ENCODE measurements at places on chromosomes 1 and 21.

- DNase-seq: no peak
Measured at GRCh38 chr1:231070758-231071444, 30.8 kb upstream of the FAM89A start.

DNA sequence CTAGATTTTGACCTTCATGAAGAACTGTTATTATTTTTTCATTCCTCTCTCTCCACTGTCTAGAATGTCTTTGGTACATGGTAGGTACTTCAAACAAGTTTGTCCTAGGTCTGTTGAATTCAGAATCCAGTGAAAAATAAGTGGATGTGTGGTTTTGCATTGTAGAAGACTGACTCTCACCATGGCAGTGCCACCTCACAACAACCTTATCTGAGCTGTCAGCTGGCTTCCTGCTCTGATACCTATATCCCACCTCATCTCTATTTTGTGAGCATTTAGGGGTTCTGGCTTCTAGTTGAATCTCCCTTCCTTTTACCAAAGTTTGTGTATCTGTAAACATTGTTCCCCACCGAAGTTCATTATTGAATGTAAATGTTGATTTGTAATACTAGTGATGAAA lies 9.1 kb downstream of the SWT1 start:
- DNase-seq: no peak

DNA sequence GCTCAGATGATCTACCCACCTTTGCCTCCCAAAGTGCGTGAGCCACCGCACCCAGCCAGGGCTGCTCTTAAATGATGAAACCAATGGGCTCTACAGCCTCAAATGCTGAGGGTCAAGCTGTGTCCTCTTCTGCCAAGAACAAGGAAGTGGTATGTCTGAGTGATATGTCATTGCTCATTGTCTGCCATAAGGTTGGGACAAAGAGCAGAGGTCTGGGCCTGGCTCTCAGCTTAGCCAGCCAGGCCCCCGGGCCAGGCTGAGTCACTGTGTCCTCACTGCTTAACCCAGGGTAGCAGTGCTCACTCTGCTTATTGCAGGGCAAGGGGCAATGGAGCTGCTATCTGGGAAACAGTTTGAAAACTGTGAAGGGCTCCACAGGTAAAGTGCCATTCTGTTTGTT lies 8.3 kb upstream of the ETS2 start:
- DNase-seq: no peak

DNA sequence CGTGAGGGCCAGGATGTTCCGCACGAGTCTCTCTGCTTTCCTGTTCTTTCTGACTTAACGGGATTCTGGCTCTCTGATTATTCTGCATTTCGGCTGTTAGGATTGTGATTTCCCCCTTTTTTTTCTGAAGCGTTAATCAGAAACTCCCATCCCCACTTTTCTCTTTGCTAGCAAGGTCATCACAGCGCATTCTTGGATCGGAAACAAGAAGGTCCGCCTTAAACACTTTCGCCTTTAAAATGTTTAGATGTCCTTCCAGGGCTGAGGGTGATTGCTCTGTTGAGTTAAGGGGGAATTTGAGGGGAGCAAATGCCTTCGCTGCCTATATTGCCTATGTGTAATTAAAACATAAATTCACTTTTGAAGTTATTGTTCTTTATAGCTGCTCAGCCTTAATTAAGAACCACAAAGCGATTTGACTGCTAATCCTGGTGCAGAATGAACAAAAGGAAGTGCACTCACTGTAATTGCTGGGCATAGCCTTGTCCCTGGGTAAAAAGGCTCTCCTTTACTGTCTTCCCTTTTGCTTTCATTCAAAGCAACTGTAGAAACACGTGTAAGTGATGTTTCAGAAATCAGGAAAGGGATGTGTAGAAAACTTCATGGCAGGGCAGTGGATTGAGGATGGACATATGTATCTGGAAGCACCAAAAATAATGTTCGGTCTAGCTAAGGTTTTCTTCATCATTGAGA lies 1.2 kb downstream of the LAMC1 start:
- DNase-seq: no peak

DNA sequence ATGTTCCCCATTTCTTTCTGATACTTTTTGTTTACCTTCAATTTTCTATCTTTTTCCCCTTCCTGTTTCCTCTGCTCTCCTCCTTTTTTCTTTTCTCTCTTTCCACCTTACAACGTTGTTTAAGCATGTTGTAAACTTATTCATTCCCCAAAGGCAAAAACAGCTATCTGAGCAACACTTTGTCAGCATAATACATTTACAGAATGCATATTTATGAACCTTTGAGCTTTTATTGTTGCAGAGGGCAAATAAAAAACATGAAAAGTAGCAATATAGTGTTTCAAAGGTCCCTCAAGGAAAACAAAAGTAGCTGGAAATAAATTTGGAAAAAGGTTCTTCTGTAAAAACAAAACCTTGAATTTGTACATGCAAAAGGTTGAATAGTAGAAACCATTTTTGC lies 169.5 kb downstream of the ATP6V1G3 start:
- DNase-seq: no peak

GRCh38 chr1:58815686-58816071 lies 31.8 kb upstream of the JUN start:
- peak; percentile 12 for DNase-seq

GRCh38 chr1:200699871-200700270 lies 30.2 kb upstream of the DDX59 start:
- DNase-seq: no peak

- no peak for DNase-seq
Measured at GRCh38 chr1:244896550-244896949, 32.2 kb upstream of the HNRNPU start.

DNA sequence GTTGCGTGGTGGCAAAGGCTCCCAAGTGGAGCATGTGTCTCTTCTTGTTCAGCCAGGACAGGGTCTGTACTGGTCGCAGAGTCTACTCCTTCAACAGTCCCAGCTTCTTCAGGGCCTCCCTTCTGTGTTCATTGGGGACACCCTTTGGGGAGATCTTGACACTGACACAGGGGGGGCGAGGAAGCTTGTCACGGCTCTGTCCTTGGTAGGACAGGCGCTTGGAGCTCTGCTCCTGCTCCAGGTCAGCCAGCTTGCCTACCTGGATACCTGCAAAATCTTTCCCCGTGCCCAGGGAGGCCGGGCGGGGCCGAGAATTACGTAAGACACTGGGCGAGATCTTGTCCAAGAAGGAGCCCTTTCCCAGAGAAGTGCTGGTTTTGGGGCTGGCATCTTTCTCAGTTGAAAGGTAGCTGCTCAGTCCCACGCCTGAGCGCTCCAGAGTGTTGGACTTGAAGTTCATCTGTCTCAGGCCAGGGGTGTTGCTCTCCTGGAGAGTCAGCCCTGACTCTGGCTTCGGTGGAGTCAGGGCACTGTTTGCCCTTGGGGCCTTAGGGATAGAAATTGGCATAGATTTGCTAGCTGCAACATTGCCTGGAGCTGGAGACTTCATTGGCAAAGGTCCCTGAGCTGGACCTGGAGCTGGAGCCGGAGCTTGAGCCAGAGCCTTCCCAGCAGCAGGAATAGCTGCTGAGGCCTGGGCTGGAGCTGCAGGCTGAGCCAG lies 10.5 kb downstream of the C1orf116 start:
- DNase-seq: no peak

GRCh38 chr1:68185743-68186142 lies 46.6 kb downstream of the WLS start:
- DNase-seq: no peak

GRCh38 chr1:21924503-21925005 lies 12.6 kb downstream of the HSPG2 start:
- no peak for DNase-seq

- no peak for DNase-seq
Measured at GRCh38 chr1:62283986-62284385, 35.2 kb downstream of the KANK4 start.

- peak; percentile 27 for DNase-seq
Measured at GRCh38 chr1:5753549-5754421, 238.4 kb downstream of the NPHP4 start.

GRCh38 chr1:1121611-1122077 lies 5.8 kb upstream of the C1orf159 start:
- DNase-seq: no peak

DNA sequence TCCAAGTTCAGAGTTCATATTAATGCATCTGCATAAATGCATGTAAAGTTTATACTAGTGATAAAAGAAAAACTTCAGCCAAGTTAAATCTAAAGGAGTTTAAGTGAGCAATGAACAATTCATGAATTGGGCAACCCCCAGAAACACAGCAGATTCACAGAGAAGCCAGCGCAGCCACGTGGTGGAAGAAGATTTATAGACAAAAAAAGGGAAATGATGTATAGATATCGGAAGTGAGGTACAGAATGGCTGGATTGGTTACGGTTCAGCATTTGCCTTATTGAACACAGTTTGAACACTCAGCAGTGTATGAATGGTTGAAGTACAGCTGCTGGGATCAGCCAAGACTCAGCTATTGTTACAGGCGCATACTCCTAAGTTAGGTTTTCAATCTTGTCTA lies 5.7 kb downstream of the AK5 start:
- DNase-seq: no peak

GRCh38 chr21:26131554-26131953 lies 39.0 kb downstream of the APP start:
- no peak for DNase-seq

DNA sequence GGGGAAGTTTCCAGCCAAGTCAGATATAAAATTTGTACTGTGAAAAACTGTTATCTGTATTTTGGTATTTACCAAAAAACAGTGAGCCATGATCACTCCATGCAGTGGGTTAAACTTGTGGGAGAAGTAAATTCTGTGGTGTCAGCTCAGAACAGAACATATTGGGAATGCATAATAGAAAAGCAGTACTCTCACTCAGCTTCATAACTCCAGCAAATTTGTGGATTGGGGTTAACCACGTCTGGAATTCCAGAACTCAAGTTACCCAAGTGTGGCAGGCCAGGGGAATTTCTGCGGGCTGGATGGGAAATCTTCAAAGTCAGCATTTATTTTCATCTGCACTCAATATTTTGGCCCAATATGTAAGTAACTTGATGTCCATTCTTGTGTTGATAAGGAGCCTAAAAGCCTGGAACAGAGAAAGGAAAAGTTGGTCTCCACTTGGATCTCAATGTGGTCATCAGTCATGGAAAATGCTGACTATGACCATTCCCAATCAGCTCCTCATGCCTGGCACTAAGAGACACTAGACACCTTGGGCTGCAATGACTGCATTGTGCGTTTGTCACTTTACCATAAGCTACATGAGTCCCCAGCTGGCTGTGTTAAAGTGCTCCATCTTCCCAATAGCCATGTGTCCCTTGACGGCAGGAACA lies 39.1 kb upstream of the ENAH start:
- DNase-seq: no peak

GRCh38 chr21:44344541-44345183 lies 5.5 kb upstream of the CFAP410 start:
- no peak for DNase-seq

DNA sequence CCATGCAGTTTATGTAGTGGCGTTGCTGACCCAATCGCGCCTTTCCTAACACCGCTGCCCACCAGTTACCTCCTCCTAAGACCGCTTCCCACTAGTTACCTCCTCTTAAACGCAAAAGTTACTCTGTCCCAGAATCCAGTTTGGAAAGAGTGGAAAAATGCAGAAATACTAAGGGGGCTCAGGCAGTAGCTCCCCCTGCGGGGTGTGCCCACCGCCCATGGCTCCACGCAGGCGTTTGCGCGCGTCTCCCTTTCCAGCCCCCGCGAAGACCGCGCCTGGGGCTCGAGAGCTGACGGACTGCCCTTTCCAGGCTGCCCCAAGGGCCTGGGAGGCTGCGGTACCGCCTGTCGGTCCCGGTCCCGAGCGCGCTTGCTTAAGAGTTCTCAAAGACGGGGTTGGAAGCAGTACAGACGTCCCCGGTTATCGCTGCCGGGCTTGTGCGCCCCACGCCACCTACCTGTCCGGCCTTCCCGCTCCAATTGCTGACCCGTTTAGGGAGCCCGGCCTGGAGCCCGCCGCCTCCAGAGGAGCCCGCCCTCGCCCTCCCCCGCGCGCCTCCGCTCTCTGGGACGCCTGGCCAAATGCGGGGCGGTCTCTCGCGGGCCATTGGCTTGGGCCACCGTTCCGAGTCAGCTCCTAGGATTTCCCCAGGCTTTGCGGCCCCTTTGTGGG lies 414.1 kb upstream of the ESRRG start:
- DNase-seq: peak; percentile 59

GRCh38 chr1:11594222-11594621 lies 60.0 kb downstream of the FBXO2 start:
- DNase-seq: peak; percentile 41

GRCh38 chr1:229862017-229862774 lies 204.8 kb upstream of the GALNT2 start:
- DNase-seq: peak; percentile 25

GRCh38 chr1:76281306-76281705 lies 206.8 kb downstream of the ST6GALNAC3 start:
- no peak for DNase-seq

GRCh38 chr1:51968632-51969031 lies 21.9 kb downstream of the RAB3B start:
- no peak for DNase-seq

DNA sequence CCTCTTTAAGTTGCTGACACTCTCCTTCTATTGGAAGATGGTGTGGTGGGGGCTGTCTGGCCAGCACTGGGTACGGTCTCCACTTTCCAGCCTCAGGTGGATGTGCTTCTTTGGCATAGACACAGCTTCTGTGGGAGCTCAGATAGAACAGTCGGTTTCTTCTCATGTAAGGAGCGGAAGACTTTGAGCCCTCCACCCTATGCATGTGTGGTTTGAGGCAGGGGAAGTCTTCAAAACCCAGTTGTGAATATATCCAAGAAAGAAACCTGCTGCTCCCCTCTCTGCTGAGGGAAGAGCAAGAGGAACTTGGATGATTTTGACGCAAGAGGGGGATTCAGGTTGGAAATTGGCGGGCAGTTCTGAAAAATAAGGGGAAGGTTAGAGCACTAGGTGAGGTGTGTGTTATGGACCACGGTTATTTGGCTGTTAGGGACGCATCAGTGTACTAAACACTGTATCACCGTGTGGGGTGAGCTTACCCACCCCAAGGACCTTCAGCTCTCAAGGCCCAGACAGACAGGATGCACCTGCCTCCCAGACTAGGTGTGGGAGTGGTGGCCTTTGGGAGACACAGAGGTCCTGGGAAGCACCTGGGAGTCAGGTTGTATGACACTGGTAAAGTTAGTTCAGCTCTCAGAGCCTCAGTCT lies 36.2 kb downstream of the IL6R start:
- no peak for DNase-seq

GRCh38 chr1:211259638-211260126 lies 516 bp downstream of the RCOR3 start:
- no peak for DNase-seq

DNA sequence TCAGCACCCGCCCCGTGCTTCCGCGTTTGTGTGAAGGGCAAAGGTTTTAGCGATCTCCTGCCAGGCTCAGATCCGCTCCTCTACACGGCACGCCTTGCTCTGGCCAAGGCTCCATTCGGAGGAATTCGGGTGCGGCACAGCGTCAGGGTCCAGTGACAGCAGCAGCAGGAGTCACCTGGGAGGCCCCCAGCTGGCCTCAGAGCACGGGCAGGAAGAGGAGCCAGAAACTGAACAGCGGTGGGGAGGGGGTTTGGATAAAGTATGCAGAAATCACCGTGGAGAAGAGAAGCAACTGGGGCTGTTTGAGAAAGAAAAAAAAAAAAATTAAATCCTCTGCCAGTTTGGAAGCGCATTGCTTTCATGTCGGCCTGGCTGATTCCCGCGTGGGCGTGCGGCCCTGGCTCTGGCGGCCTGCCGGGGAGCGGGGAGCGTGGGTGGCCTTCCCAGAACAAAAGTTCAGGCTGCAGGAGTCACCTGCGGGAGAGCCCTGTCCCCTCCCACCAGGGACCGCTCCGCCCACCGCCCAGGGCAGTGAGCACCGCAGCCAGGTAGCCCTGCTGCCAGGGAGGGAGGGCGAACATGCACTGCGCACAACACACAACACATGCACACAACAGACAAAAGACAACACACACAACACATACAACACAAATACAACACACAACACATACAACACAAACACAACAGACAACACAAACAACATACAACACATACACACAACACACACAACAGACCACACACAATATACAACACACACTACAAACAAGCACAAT lies 107.6 kb downstream of the ETS2 start:
- peak; percentile 65 for DNase-seq

Data from nephron progenitor cell (in vitro differentiated cells).